ENCODE measurements at places on chromosomes 3 and 15.

DNA sequence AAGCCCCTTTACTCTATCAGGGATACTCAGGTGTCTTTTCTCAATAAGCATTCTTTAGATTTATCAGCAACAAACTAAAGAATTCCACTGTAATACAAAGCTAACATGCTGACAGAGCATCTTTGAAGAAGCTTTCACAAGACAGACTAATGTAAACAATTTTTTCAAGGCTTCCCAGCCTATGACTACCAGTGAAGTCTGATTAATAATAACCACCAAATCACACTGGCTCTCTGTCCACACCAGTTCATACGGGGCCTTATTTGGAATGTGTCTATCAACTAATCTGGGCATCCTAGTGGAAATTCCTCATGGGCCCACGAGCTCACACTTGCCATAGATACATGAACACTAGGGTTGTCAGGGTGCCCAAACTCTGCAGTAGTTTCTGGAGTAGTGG, 84.5 kb downstream of the EFL1 start:
- DNase-seq: no peak

DNA sequence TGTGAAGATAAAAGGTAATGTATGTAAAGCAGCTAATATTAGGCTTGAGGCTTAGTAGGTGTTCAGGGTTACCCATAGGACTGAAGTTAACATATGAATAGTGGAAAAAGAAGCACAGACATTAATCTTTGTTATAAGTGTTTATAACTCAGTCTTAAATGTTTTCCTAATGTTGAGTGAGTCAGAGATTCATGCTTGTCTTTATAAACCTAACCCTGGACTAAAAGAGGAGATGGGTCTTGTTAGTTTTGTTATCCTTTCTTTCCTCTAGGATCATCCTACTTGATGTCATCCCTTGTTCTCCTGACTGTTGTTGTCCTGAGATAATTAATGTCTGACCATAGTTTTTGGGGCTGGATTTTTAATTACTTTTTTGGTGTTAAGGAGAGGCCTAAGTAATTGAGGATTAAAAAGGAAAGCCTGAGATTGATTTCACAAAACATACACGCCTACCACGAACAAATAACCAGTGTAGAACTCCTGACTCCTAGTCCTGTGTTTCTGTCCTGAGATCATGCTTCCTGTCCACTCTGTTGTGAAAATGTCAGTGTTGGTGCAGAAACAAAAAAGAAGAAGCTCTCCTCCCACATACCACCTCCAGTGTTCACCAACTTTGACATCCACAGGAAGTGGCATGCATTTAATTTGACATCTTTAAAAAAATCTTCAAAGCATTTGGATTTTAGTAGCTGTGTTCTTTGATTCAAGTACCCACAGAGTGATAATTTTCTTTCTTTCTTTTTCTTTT, 8.4 kb downstream of the MITF start:
- no peak for DNase-seq

GRCh38 chr15:43169888-43170287, 15.3 kb upstream of the CCNDBP1 start:
- no peak for DNase-seq

DNA sequence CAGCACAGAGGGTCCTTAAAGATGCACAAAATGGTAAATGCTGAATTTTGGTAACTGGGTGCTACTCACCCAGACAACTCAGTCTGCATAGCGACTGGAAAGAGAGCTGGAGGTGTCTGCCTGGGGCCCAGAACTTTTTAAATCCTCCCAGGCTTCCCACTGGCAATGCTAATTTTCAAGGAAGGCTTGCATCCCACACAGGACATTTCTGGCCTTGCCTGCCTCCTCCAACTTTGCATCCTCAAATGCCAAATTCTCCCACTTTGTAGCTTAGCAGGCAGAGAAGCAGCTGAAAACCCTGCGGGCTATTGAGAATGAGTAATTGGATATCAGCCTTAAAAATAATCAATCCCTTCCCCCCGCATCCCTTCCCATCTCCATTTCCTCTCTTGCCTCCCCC, 656.6 kb upstream of the ADAMTS9 start:
- no peak for DNase-seq

GRCh38 chr15:78002996-78003395, 74.5 kb downstream of the TBC1D2B start:
- no peak for DNase-seq

DNA sequence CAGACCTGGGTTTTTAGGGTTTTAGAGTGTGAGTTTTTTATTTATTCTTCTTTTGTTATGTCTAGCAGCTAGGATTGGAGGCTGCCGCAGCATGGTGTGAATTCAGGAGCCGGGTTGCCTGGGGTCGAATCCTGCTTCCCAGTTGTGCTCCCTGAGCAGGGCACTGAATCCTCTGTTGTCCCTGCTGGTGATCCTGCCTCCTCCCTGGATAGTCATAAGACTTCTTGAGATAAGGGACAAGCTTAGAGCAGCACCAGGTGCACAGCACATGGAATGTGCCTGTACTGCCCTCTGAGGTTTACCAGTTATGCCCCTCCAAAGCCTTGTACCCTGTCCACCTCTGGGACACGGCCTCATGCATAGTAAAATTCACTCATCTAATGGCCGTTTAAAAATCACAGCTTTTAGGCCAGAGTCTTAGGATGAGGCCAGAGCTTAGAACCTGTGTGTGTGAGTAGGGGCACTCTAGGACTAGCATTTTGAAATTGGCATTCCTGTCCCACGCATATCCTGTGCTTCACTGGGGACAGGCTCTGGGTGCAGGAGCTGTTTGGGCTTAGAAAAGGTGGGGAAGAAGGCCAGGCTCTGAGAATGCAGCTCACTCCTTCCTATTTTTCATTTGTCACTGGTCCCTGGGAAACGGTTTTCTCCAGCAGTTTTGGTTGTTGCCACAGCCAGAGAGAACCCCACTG, 47.7 kb downstream of the CHCHD6 start:
- no peak for DNase-seq

- DNase-seq: no peak
Observed at GRCh38 chr15:89377842-89378295, 43.2 kb upstream of the POLG start.

- no peak for DNase-seq
Observed at GRCh38 chr3:87219611-87220010, 7.5 kb upstream of the CHMP2B start.

GRCh38 chr3:38651153-38651789, 1.8 kb upstream of the SCN5A start:
- DNase-seq: peak; percentile 75

- no peak for DNase-seq
Observed at GRCh38 chr15:57517030-57517671, 74.6 kb upstream of the MYZAP start.

DNA sequence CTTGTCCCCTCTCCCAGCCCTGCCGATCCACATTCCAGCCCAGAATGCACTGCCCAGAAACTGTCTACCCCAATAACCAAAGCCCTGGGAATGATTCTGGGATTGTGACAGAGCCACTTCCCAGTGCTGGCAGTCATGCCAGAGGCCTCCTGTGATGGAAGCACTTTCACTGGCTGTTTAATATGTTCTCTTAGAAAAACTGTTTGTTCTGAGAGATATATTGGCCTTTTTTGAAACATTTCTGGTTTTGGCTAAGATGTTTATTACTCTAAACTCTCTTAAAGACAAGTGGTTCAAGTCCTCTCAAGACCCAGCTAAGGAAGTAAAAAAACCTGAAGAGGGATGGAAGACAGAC, 74.0 kb upstream of the HACD2 start:
- DNase-seq: no peak

DNA sequence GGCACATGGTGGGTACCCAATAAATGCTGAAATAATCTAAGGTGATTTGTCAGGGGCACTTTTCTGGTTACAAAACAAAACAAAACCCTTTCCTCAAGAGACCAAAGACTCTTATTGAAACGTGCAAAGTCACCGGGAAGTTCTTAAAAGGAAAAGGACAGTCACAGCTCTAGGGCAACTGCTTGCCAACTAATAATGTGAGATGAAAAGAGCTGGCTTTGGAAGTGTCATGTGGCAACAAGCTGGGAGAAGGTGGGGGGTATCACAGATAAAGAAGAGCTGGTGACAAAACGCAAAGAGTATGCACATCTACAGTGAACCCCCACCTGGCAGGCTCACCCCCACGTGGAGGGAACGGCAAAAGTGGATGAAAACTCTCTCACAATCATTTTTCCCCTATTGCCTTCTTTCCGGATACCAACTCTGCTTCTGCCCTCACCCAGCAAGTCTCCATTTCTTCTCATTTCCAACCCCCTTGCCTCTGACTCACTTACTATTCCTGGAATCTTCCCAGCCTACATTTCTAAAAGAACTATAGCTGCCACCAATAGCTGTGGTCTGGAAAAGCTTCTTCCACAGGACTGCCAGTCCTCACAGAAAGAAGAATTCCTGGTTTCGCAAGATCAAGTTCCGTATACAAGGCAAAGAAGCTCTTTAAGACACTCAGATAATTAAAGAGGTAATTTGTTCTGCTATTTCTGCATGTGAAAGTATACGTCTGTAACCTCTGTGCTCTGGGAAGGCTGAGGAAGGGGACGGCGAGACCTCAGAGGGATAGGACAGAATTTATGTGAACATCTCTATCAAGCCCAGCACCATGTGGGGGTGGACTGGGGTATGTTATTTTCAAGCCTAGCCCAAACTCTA, 21.8 kb upstream of the ANPEP start:
- DNase-seq: no peak

GRCh38 chr15:93052090-93052879, 36.7 kb downstream of the RGMA start:
- no peak for DNase-seq

DNA sequence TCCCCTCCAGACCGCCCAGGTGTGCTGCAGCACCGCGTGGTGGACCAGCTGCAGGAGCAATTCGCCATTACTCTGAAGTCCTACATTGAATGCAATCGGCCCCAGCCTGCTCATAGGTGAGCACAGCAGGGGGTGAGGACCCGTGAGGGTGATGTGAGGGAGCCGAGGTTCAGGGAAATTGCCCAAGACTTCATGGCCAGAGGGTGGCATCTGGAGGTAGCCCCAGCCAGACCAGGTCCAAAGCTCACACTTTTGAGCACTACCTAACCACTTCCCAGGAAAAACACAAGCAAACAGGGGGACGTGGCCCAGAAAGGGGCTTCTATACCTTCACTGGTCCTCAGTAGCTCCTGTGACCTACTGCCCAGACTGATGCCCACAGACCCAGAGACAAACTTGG, 33.8 kb downstream of the NR1I2 start:
- no peak for DNase-seq

- DNase-seq: no peak
Observed at GRCh38 chr3:89046661-89047060, 60.8 kb upstream of the EPHA3 start.

DNA sequence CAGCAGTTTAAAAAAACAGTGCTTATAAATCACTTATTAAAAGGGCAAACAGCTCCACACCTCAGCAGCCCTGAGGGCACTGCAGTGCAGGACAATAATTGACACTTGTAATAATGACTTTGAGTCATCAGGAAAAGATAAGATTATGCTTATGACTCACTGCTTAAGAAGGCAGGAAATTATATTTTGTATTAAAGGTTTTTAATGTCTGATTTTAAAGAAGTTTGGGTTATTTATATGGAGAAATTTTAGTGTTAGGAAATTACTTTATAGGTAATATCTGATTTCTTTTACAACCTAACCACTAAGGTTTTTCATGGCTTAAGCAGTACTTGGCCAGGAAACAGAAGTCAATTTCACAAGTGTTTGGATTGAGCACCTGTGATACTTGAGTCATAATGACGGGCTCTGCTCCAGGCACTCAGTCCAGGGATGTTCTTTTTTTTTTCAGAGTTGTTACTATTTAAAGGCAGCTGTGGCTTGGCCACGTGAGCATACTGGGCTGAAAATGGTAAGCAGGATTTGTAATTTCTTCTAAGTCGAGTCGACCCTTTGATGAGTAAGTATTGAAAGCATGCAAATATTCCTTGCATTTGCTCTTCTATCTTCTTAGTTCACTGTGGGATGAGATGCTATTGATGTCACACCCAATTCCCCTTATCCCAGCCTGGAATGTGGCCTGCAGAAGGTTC, 21.6 kb upstream of the SLC6A20 start:
- DNase-seq: no peak

DNA sequence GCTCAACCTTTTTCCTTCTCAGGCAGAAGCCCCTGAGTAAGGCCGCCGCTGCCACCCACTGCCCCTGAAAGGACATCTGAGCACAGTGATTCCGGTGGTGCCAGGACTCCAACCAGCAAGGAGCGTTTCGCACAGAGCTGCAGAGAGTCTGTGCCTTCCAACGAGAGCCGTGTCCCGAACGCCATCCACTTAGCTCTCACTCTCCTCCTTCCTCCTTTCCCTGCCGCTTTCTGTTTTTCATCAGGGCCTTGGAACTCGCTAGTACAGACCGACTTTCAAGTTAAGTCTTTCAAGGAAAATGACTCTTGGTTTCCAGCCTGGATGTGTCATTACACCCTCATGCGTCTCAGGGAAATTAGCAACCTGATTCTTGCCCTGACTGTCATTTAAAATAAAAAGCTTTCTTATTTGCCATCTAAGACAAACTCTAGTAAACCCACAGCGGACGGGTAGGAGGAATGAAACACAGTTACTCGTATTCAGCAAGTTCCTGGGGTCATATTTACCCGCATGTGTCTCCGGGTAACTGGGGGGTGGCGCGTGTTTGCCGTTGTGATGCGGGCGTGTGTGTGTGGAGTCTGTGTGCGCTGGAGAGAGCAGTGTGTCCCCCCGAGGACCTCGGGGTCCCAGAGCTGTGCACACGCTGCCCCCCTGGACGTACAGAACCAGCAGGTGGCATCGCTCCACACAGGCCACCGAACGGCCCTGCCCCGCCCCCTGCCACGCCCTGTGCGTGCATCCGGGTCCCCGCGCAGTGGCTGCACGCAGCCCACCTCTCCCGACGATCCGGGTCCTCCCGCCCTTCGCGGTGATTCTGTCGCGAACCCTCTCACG, 30.4 kb upstream of the ALDH1A3 start:
- no peak for DNase-seq

DNA sequence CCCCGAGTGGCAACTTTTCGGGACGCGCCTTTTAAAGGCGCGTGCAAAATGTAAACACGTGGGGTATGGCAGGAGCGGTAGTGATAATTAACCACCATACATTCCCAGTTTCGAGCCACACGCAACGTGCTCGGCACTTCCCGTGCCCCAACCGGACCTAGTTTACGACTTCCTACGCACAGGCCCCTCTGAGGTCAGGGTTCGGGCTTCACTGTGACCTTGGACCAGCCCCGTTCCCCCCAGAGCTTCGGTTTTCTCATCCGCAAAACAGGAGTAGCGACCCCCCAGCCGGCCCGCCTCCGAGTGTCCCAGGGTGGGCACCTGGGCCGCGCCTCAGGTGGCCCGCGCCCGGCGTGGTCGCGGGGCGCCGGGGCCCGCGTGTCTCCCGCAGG, 451 bp downstream of the CHCHD4 start:
- peak; percentile 9 for DNase-seq

DNA sequence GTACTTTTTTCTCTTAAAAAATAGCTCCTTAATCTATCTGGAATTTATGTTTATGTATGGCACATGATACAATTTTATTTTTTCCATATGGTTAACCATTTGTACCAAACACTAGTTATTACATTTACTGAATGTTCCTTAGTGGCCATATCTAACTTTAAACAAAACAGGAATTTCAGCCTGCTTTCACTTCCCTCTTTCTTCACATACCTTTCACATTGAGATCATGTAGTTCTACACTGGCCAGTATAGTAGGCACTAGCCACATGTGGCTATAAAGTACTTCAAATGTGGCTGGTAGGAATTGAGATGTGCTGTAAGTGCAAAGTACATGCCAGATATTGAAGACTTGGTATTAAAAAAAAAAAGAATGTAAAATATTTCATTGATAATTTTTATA, 4.7 kb upstream of the RYK start:
- DNase-seq: no peak

- no peak for DNase-seq
Observed at GRCh38 chr3:187921391-187922074, 176.3 kb upstream of the BCL6 start.
